ENCODE measurements at places on chromosomes 7 and 10. TPM values are rescaled to one million over a fixed set of nuclear protein-coding genes. Genes with fewer than 3 reads are reported as not detected.

The ARMC3 gene
- not detected for total RNA-seq

DNA sequence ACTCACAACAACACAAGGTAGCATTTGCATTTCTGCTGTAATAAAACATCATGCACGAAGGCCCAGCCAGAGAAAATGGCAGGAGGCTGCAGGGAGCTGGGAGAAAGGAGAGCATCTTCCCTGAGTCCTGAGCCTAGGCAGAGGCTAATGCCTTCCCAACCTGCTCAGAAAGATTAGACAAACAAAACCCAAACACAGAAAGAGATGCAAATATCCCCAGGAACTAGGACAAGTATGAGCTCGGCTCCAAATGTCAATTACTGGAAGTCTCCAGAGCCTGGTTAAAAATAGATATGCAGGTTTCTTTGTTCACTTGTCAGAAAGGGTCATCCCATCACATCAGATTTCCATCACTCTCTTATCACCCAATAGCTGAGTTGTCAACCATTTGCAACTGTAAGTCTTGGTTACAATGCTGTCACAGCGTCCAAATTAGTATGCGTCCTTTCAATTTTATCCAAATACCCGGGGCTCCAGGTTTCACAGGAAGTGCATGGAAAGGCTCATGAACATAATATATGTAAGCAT lies 316.5 kb upstream of the CELF2 start:
- DNase-seq = no peak

DNA sequence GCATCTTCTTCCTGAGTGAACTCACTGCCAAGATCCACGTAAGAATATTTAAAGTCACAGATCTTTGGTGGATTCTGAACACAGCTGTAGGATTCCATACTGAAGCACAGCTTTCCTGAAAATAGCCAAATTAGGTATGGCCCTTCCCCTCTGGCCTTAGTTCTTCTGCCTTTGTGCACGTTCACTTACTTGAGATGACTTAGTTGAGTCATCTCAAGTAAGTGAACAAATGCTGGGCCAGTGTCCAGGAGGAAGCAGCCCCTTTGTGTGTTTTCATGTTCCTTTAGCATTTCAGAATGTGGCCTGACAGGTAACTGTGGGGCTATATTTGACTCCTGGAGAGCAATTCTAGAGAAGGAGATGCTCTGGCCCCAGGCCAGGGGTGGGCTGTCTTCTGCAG lies 51.5 kb downstream of the CCNY start:
- no peak for DNase-seq

The FERD3L gene
- total RNA-seq = not detected

DNA sequence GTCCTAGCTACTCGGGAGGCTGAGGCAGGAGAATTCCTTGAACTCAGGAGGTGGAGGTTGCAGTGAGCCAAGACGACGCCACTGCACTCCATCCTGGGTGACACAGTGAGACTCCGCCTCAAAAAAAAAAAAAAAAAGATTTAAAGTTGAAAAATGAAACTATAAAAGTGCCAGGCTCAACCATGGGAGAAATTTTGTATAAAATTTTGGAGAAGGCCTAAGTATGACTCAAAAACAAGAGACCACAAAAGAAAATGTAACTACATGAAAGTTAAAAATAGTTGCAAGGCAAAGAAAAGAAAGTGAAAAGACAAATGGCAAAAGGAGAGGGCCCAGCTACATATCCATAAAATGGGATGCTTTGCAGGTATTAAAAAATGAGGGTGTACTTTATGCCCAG lies 104.1 kb downstream of the ARHGAP22 start:
- no peak for DNase-seq

The TMEM184A gene
- total RNA-seq = 3.2 TPM

The SGCE gene
- 123 TPM for total RNA-seq

The FOXK1 gene
- total RNA-seq = 17.4 TPM

- no peak for DNase-seq
Observed at GRCh38 chr7:143018931-143019330, 8.0 kb downstream of the OR9A2 start.

DNA sequence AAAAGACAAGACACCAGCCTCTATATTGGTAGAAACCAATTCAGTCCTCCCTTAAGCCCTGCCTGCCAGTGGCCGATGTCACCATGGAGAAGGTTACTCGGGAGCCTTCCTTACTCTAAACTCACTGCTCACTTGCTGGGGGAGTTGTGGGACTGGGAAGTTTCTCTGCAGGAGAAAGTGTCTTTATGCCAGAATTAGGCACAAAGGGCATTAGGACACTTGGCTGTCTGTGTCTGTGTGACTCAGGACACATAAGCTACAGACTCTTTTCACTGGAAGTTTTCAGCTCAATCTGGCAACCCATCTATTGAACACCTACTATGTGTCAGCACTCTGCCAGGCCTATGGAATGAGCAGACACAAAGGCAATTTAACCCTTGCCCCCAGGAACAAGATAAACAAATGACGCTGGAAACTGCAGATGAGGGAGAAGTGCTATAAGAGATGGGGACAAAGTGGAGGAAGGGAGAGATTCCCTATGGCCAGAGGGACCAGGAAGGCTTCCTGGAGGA lies 49.5 kb upstream of the CACUL1 start:
- no peak for DNase-seq

The LRRN3 gene
- total RNA-seq = not detected

DNA sequence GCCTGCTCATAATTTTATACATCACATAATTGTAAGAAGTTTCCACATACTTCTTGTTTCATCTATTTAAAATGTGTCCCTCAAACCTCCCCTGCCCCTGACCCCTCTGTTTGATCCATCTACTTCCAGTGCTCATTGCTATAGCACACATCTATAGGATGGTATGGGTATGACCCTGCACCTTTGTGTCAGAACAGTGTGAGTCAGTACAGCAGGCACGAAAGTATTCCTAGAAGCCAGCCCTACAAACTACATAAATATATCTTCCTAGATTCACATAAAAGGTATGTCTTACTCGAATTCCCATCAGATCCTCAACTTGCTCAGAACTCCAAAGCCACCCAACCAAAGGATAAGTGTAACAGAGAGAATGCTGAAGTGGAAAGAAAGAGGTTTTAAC lies 25.7 kb upstream of the ING3 start:
- DNase-seq = no peak

The HERC4 gene
- 42.0 TPM for total RNA-seq

The SYT15 gene
- total RNA-seq = 5.2 TPM

Measured in SJSA1 (cell line).